Activated CD8-positive, alpha-beta T cell treated with anti-CD3 and anti-CD28 coated beads for 36 hours (primary cell): ENCODE measurements at places on chromosomes 4 and X.

DNA sequence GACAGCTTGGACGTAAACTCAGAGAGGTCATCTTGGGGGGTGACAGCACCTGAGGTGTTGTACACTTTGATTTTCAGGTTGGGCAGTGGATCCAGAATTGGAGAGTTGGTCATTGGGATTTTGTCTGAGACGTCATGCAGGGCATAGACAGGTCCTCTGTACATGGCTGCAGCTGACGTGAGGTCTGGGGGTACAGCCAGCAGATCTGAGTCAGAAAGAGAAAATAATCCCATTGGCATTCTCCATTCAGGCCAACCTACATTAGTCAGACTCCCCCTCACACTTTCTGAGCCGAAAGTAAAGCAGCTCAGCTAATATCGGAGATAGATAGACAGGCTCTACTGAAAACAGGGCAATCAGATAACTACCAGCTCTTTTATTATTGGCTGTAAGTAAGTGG lies 329.7 kb downstream of the UNC5C start:
- DNase-seq = no peak
- H3K27me3 ChIP-seq = no peaks in the 10 kb centered on the region
- no peak overlapping the region for H3K27ac ChIP-seq
- H3K4me1 ChIP-seq = no peaks in the 10 kb centered on the region
- no peaks in the 10 kb centered on the region for H3K36me3 ChIP-seq

DNA sequence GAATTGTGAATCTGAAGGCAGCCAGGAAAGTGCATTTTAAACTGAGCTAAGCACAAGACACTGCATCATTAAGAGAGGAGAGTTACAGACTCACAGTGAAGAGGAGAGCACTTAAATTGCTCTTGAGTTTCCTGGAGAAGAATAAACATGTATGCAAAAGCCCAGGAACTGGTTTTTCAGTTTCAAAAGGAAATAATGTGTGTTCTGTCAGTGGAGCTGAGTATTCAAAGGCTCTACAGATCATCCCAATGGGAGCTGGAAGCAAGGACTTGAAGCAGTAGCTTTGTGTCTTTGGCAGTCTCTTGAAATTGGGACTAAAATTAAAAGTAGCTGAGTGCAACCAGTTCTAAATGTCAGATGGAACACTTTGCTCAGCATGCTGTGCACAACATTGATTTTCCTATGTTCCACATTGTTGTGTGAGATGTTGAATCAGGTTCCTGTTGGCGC lies 147.5 kb upstream of the ANK2 start:
- no peak overlapping the region for H3K27ac ChIP-seq
- no peak overlapping the region for H3K4me3 ChIP-seq
- no peaks in the 10 kb centered on the region for H3K36me3 ChIP-seq
- no peaks in the 10 kb centered on the region for H3K4me1 ChIP-seq

DNA sequence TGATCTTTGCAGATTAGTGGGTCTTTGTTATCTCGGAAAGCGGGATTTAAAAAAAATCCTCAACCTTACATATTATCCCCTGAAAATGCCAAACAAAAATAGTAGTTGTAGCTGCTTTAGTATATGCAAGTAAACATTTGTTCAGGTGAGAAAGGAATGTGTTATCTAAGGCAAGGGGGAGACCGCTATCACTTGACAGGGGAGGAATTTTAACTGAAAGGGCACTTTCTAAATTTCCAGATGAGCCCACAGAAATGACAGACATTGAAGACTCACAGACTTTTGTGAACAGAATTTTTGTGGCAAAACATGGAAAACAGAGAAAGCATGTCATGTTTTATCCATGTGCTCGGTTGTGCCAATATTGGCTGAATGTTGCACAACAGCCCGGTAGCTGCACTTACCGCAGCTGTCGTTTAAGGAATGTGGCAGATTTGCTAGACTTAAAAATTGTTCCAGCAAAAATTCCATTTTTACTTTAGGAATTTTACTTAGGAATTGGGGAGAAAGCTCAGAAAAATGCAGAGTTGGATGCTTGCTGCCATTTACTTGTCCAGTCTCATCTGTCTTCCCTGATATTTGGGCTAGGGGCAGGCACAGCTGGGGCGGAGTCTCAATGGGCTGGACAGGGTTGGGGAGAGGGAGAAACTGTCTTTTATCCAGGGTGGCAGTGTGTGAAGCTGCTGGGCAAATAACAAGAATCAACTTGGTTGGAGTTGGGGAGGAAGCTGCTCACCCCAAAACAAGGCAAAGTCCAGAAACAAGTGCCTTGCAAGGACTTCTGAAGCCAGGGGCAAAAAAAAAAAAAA lies 94.6 kb upstream of the RPS6KA3 start:
- H3K36me3 ChIP-seq = no peaks in the 10 kb centered on the region
- DNase-seq = no peak
- H3K27me3 ChIP-seq = no peaks in the 10 kb centered on the region
- no peak overlapping the region for H3K4me3 ChIP-seq
- no peaks in the 10 kb centered on the region for H3K4me1 ChIP-seq

- H3K27ac ChIP-seq = no peak overlapping the region
- H3K36me3 ChIP-seq = no peaks in the 10 kb centered on the region
- H3K4me3 ChIP-seq = no peak overlapping the region
- DNase-seq = no peak
- no peaks in the 10 kb centered on the region for H3K27me3 ChIP-seq
Measured at GRCh38 chr4:94917146-94917545, 159.4 kb downstream of the BMPR1B start.

DNA sequence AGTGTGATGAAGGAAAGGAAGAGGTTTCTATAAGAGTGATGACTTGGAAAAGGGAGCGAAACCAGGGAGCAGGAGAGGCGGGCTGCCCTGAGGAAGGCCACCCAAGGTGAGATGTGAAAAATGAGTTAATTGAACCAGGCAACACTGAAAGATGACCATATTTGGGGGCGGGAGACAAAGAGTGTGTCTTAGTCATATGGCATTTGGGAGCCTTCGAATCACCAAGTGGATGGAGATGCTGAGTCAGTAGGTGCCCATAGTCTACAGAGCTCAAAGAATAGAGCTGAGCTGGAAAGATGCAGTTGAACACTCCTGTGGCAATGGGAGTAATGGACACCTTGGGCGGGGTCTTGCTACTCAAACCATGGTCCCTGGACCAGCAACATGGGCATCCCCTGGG lies 8.3 kb upstream of the TLR8 start:
- no peaks in the 10 kb centered on the region for H3K36me3 ChIP-seq
- H3K4me1 ChIP-seq = peaks cover 14% of the 10 kb centered on the region
- H3K4me3 ChIP-seq = no peak overlapping the region
- no peaks in the 10 kb centered on the region for H3K27me3 ChIP-seq
- peak; percentile 40 for DNase-seq
- H3K27ac ChIP-seq = no peak overlapping the region

- H3K27me3 ChIP-seq = no peaks in the 10 kb centered on the region
- no peak for DNase-seq
- H3K4me1 ChIP-seq = no peaks in the 10 kb centered on the region
- H3K4me3 ChIP-seq = no peak overlapping the region
- no peak overlapping the region for H3K27ac ChIP-seq
- no peaks in the 10 kb centered on the region for H3K36me3 ChIP-seq
Measured at GRCh38 chrX:28901637-28902036, 314.4 kb downstream of the IL1RAPL1 start.

DNA sequence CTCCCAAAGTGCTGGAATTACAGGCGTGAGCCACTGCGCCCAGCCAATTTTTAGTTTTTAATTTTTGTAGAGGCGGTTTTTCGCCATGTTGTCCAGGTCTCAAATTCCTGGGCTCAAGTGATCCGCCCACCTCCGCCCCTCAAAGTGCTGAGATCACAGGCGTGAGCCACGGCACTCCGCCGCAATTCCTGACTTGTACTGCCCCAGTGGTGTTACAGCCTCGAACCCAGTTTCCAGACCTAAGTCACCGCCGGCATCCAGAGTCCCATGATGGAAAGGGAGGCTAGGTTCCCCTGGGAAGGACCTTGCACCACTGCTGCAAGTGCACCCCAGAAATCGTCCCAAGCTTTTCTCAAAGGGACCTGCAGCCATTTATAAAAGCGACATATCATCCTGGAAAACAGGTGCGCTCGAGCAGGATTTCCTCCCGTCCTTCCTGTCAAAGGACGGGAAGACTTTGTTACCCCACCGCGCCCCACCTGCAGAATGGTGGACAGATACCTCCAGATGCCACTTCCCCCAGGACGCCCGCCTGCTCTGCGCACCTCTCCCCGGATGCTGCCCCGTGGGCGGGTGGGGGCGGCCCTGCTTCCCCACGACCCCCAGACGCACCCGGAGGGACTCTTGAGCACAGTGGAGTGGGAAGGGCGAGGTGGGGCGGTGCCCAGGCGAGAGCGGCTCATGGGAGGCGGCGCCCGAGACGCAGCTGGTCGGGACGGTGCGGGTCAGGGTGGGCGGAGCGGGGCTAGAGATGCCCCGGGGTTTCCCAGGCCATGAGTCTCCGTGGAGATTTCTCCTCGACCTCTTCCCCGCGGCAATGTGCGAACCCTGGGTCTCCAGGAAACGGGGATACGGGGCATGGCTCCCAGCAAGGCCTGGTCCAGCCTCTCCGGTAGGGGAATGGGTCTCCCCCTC lies 947 bp upstream of the RPL10 start:
- peaks cover 30% of the 10 kb centered on the region for H3K36me3 ChIP-seq
- no peaks in the 10 kb centered on the region for H3K27me3 ChIP-seq
- H3K4me1 ChIP-seq = peaks cover 2% of the 10 kb centered on the region

- H3K27me3 ChIP-seq = no peaks in the 10 kb centered on the region
- H3K4me3 ChIP-seq = no peak overlapping the region
- H3K4me1 ChIP-seq = peaks cover 5% of the 10 kb centered on the region
- no peak overlapping the region for H3K27ac ChIP-seq
- H3K36me3 ChIP-seq = no peaks in the 10 kb centered on the region
Measured at GRCh38 chr4:13849778-13850177, 222.3 kb upstream of the BOD1L1 start.

- no peak overlapping the region for H3K4me3 ChIP-seq
- H3K27ac ChIP-seq = no peak overlapping the region
- no peaks in the 10 kb centered on the region for H3K27me3 ChIP-seq
- H3K4me1 ChIP-seq = peaks cover 14% of the 10 kb centered on the region
- no peak for DNase-seq
Measured at GRCh38 chrX:37796805-37797204, 16.9 kb downstream of the CYBB start.

- H3K36me3 ChIP-seq = no peaks in the 10 kb centered on the region
- H3K27ac ChIP-seq = no peak overlapping the region
- no peak for DNase-seq
- no peaks in the 10 kb centered on the region for H3K27me3 ChIP-seq
- no peak overlapping the region for H3K4me3 ChIP-seq
Measured at GRCh38 chrX:39504850-39505259, 592.9 kb downstream of the BCOR start.

DNA sequence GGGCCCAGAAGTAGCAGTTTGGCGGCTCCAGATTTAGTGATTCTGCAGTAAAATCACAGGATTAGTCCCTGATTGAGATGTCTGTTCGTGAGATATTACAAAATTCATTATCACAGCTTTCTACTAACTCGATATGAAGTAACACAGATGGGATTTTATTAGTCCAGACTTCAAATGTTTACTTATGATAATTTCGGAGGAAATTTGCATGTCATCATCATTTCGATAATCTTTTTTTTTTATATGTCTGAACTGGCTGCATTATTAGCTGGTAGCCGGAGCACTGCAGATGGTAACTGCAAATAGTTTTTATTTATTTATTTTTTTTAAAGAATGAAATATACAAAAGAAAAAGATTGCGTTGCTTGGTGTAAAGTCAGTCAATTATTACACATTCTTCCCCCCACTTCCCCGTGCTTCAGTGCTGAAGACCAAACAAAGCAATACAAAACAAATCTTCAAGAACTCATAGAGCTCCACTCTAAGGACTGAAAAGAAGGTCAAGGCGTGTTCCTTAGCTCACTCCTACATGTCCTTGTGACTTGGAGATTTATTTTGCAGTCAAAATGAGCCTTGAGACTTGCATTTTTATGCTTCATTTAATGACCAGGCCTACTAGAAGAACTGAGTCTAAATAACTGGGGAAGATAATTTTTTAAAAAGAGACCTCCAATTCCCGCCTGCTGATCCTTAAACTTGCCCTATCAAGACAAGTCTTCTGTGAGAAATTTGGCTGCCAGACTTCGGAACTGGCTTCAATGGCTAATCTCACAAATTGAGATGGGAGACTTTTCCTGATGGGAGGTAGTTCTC lies 11.7 kb upstream of the PITX2 start:
- no peak for DNase-seq
- H3K27me3 ChIP-seq = peaks cover 84% of the 10 kb centered on the region
- H3K36me3 ChIP-seq = peaks cover 4% of the 10 kb centered on the region
- H3K4me3 ChIP-seq = no peak overlapping the region
- no peak overlapping the region for H3K27ac ChIP-seq

DNA sequence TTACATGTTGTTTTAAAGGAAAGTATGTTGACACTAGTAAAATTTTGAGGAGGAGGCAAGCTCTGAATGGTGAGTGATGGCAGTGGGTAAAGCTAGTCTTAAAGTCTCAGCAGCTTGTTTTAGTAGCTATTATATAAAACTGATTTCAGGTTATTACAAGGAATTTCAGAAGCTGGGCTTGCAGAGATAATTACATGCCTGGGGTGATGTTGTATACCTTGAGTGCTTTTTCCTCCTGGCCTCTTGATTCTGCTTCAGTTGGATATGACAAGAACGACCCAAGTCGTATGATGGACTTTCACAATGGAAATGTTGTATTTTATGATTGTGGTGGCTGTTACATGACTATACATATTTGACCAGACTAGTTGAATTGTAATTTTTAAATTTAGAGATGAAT lies 175.5 kb upstream of the ADGRL3 start:
- no peak for DNase-seq
- H3K4me3 ChIP-seq = no peak overlapping the region
- no peaks in the 10 kb centered on the region for H3K36me3 ChIP-seq

- H3K27me3 ChIP-seq = no peaks in the 10 kb centered on the region
- H3K36me3 ChIP-seq = no peaks in the 10 kb centered on the region
- no peak overlapping the region for H3K4me3 ChIP-seq
- peak; percentile 9 for DNase-seq
- peaks cover 2% of the 10 kb centered on the region for H3K4me1 ChIP-seq
Measured at GRCh38 chrX:67780694-67781109, 236.9 kb downstream of the AR start.

DNA sequence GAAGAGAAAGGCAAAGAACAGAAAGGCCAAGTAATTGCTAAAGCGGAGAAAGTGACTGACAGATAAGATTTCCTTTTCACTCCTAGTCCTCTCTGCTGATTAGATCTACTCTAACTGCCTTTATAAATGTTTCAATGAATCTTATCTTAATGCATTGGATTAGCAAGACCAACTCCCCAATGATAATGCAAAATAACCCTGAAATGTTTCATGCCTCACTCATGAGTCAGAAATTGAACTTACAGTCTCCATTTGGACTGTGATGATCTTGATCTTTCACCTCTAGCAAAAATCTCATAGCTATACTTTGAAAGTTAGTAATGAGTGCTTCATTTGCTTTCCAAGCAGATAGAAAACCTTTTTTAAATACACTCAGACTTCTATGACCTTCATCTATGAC lies 26.5 kb downstream of the SLC10A7 start:
- no peaks in the 10 kb centered on the region for H3K27me3 ChIP-seq
- H3K27ac ChIP-seq = no peak overlapping the region
- H3K4me1 ChIP-seq = peaks cover 26% of the 10 kb centered on the region
- peaks cover 9% of the 10 kb centered on the region for H3K36me3 ChIP-seq
- no peak for DNase-seq
- H3K4me3 ChIP-seq = no peak overlapping the region

GRCh38 chrX:126551725-126552312 lies 795 bp downstream of the DCAF12L1 start:
- H3K36me3 ChIP-seq = no peaks in the 10 kb centered on the region
- H3K27me3 ChIP-seq = no peaks in the 10 kb centered on the region
- no peaks in the 10 kb centered on the region for H3K4me1 ChIP-seq
- no peak overlapping the region for H3K4me3 ChIP-seq
- no peak for DNase-seq

- H3K27me3 ChIP-seq = peaks cover 3% of the 10 kb centered on the region
- DNase-seq = no peak
- no peak overlapping the region for H3K27ac ChIP-seq
- H3K4me3 ChIP-seq = no peak overlapping the region
- no peaks in the 10 kb centered on the region for H3K36me3 ChIP-seq
Measured at GRCh38 chr4:143473334-143474126, 40.0 kb upstream of the SMARCA5 start.
